ENCODE measurements at places on chromosomes 5 and 9.
A peak's percentile ranks its signal among the peaks of the same experiment; 100 is the strongest.

DNA sequence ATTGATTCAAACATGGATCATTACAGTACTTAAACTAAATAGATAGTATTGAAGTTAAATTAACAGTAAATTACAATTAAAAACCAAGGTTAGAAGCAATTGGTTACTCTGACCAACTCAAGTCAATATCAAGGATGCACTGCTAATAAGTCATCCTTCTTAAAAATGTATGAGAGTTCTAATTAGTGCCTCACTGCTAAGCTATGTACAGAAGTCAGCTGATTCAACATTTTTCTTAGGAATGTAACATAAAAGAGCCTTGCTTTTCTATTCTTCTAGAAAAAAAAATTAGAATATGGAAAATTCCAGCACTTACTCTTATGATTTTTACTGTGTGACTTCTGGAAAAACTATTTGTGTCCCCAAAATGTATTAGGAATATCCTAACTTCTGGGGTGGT, 75.7 kb upstream of the FBN2 start:
- no peak for DNase-seq

DNA sequence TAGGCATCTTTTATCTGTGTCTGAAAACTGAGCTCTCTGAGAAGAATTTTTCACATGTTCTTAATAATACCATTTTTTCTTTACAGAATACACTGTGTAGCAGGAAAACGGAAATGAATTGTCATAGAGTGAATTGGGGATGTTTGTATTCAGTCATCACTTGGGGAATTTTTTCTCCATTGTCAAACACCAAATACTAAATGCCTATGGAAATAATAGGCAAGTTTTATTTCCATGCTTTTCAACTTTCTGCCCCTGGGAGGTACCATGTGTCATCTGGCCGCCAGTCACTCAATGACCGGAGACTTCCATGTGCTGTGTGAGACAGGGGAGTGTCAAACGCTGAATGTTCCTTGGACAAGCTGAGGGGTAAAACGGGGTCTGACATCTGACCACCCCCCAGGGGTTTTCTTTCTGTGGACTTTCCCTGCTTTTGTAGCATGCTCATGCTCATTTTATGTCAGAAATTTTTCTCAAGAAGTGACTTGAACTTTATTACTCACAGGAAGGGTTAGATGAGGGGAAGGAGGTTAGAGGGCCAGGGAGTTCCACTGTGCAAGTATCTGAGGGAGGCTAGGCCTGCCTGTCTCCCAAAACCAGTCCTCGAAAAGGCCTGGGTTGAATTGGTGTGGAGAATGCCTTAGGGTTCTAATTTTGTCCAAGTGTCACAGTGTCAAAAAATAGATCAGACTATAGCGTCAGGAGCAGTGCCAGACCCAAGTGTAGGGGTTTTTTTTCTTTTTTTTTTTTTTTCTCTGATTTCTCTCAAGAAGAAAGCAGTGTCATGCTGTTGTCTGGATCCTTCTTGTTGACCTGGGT, 438.6 kb downstream of the AGTPBP1 start:
- DNase-seq, result no peak

- DNase-seq, result no peak
Measured at GRCh38 chr5:73440262-73440661, 8.3 kb downstream of the FOXD1 start.

GRCh38 chr5:139696167-139696893, 48.2 kb downstream of the CXXC5 start:
- DNase-seq, result no peak

DNA sequence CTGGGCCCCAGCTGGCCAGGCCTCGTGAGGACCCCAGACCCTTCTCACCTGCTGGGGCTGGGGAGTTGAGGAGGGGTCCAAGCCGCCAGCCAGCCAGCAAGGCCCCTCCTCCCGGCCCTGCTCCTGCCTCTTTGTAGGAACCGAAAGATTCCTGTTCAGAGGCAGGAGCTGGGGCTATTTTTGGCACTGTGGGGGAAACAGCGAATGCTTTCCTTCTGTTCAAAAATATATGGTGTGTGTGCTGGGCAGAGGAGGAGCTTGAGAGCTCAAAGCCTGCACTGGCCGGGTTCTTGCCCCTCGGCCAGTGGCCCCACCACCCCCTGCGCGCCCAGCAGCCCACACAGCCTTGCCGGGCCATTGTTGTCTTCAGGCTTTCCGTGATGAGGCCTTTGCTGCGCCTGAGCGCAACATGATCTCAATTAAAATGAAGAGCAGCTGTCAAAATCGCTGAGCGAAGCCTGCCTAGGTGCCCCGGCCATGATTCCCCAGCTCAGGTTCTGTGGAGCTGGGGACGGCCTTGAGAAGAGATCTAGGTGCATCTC, 13.4 kb downstream of the NCS1 start:
- no peak for DNase-seq

DNA sequence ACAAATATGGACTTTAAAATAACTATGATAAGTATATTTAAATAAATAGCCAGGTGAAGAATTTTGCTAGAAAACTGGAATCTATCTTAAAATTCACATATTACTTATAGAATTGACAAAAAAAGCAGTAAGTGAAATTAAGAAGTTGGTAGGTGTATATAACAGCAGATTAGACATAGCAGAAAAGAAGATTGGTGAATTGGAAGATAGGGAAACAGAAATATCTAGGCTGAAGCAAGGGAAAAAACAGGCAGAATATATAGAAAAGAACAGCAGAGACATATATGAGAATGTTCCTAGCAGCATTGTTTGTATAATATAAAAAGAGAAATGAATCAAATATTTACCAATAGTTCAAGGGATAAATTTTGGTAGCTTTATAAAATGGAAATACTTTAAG, 294.9 kb downstream of the TMEM232 start:
- DNase-seq, result no peak

- no peak for DNase-seq
Measured at GRCh38 chr5:98734646-98735045, 38.8 kb upstream of the RGMB start.

GRCh38 chr9:90914868-90915483, 113.4 kb downstream of the SYK start:
- peak; percentile 80 for DNase-seq

GRCh38 chr5:39822020-39822419, 397.2 kb upstream of the DAB2 start:
- no peak for DNase-seq

- no peak for DNase-seq
Measured at GRCh38 chr9:87337335-87338087, 160.2 kb upstream of the DAPK1 start.

- no peak for DNase-seq
Measured at GRCh38 chr5:169471021-169471420, 112.6 kb upstream of the SPDL1 start.

- DNase-seq, result no peak
Measured at GRCh38 chr5:91417219-91417618, 34.1 kb upstream of the ARRDC3 start.

- no peak for DNase-seq
Measured at GRCh38 chr9:89872913-89873707, 268.3 kb downstream of the GADD45G start.

DNA sequence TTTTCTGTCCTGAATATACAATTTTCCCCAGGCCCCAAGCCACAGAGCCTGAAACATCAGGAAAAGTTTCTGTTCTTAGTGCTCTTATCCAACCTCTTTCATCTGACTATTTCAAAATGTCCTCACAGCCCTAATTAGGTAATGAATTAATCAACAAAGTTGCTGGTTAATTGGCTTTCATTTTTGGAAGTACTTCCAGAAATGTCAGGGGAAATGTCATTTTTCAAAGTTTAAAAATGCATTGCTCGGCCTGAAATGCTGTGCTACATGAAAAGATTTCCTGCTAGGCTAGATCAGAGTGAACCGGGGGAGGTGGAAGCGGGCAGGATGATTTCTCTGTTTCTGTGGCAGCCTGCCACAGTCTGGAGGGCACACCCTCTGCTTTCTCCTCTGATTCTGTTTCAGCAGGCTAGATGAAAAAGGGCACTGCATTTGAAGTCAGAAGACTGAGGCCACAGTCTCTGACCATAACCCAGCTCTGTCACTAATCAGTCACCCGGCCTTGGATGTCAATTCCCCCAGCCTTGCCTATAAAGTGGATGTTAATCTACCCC, 55.9 kb upstream of the BARX1 start:
- no peak for DNase-seq

GRCh38 chr9:406886-407654, 192.4 kb downstream of the DOCK8 start:
- no peak for DNase-seq

GRCh38 chr9:70962761-70963440, 158.5 kb downstream of the TRPM3 start:
- DNase-seq, result no peak

DNA sequence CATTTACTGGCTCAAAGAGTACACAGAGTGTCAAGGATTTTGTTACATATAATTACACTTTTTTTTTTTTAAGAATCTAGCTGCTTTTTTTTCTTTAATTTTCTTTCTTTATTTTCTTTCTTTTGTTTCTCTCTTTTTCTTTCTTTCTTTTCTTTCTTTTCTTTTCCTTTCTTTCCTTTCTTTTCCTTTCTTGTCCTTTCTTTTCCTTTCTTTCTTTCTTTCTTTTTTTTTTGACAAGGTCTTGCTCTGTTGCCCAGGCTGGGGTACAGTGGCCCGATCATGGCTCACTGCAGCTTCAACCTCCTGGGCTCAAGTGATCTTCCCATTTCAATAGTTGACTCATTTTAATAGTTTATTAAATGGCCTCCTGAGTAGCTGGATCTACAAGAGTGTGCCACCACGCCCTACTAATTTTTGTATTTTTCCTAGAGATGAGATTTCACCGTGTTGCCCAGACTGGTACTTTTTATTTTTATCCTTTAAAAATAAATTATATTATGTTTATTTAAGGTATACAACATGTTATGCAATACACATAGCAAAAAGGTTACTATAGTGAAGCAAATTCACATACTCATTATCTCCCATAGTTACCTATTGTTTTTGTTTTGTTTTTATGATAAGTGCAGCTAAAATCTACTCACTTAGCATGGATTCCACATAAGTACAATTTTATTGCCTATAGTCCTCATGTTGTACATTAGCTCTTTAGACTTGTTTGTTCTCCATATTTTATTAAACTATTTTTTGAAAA, 381.5 kb upstream of the KLF4 start:
- peak; percentile 41 for DNase-seq

- DNase-seq, result no peak
Measured at GRCh38 chr9:92775466-92775865, 10.8 kb upstream of the BICD2 start.

GRCh38 chr5:95076395-95077185, 208.3 kb downstream of the MCTP1 start:
- DNase-seq, result no peak

GRCh38 chr5:59356813-59357380, 536.6 kb downstream of the PDE4D start:
- DNase-seq, result no peak

GRCh38 chr9:134251296-134252069, 74.8 kb upstream of the RXRA start:
- DNase-seq, result no peak

DNA sequence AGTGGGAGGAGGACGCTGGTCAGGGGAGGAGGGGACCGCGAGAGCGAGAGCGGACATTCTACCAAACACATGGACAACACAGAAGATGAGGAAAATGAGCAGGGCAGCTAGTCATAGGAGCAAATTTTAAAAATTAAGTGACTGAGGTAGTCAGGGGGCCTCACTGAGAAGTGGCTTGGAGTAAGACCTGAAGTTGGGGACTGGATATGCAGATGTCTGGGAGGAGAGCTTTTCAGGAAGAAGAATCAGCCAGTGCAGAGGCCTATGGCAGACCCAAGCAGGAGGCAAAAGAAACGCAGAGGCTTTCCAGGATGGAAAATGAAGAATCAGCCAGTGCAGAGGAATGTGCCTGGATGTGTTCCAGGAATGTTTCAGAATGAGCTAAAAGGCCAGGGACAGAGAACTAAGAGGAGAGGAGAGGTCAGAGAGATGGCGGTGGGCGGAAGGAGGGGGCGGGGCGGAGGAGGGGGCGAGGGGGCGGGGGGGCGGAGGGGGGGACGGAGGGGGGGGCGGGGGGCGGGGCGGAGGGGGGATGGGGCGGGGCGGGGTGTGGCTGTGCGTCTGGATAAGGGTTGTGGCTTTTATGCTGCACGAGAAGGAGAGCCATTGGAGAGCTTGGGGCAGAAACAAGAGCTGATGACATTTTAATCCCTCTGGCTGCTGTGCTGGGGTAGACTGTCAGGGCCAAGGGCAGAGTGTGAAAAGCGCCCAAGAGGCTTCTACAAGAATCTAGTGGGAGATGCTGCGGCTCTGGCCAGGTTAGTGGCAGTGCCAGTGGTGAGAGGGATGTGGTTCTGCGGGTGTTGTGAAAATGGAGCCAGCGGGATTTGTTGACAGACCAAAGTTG, 129.6 kb downstream of the KCNIP1 start:
- DNase-seq, result peak; percentile 74

- DNase-seq, result no peak
Measured at GRCh38 chr5:158801893-158802292, 297.8 kb downstream of the EBF1 start.

Data from common myeloid progenitor, CD34-positive (primary cell).